ENCODE measurements at places on chromosomes 6 and 20.

- DNase-seq = no peak
Observed at GRCh38 chr6:52523378-52524142, 53.3 kb downstream of the TRAM2 start.

- DNase-seq = no peak
Observed at GRCh38 chr6:1605893-1606779, 3.6 kb upstream of the FOXC1 start.

DNA sequence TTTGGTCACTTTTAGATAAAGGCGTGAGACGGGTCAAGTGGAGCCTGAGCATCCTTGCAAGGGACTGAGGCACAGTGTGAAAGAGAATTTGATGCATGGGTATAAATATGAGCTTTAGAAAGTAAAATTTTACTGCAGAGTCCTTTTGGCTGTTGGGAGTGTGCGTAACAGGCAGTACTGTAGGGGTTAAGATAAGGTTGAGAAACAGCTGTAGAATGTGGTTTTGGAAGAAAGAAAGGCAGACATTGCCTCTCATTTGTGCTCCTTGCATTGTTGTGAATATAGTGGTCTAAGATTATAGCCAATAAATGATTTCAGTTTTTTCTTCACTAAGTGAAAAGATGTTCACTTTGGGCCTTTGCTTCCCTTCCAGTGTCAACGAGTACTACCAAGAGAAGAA lies 73.0 kb downstream of the RREB1 start:
- no peak for DNase-seq

GRCh38 chr6:80733641-80734040 lies 627.2 kb downstream of the BCKDHB start:
- DNase-seq = no peak

DNA sequence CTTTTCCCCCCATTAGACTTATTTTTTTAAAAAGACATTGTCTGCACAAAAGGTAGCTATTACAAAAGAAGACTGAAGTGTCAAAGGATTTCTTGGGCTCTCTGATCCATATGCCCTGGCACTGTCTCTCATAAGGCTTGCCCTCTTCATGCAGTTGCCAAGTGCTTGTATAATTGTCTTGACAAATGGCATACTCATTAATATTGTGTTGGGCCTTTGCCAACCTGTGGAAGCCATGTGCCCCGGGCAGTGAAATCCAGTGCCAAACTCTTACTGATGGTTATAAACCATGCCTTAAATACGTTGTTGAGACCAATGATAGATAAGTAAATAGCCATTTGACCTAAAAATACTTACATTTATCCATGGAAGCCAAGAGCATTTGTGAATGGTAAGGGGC lies 98.1 kb downstream of the FARS2 start:
- DNase-seq = no peak

- DNase-seq = no peak
Observed at GRCh38 chr6:100126790-100127484, 132.9 kb upstream of the MCHR2 start.

DNA sequence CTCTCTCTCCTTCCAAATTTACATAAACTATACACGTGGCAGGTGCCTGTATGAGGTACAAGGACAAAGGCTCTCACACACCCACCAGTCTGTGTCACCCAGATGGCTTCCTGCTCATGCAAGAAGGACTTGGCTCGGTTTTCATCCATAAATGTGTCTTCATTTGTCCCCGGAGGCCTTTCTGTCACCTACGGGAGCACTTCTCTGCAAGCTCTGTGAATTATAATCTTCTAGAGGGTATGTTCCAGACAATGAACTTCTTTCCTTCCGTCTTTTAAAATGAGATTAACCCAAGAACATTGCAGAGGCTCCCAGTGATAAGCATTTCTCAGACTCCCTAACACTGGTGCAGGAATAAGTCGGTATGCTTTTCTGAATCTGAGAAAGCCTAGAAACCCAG lies 123.6 kb downstream of the PTPRT start:
- DNase-seq = no peak
